Lower leg skin (tissue), 4 donors: ENCODE measurements at places on chromosomes 2 and 18. TPM values are rescaled to one million over a fixed set of nuclear protein-coding genes. Genes with fewer than 3 reads are reported as not detected.

GRCh38 chr2:134897932-134898331, 20.7 kb upstream of the CCNT2 start:
- DNase-seq: no peak

- DNase-seq: no peak
These were observed 626.5 kb upstream of the SLC8A1 start for GRCh38 chr2:41078341-41078740.

GRCh38 chr2:37871456-37872191, 53.5 kb upstream of the RMDN2 start:
- DNase-seq: no peak

- DNase-seq: no peak
These were observed 127.1 kb downstream of the SOCS6 start for GRCh38 chr18:70415823-70416488.

DNA sequence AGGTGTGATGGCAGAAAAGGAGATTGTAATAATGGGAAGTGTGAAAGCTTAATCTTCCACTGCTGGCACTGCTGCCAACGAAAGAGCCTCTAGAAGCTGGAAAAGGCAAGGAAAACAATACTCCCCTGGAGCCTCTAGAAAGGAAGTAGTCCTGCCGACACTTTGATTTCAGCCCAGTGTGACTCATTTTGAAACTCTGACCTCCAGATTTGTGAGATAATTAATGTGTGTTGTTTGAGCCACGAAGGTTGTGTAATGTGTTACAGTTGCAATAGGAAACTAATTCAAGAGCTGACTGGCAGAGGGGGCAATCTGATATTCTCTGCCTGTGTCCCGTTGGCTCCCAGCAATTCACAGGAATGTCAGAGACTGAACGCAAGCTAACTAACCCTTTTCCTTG, 219.2 kb upstream of the UBE2E3 start:
- no peak for DNase-seq

DNA sequence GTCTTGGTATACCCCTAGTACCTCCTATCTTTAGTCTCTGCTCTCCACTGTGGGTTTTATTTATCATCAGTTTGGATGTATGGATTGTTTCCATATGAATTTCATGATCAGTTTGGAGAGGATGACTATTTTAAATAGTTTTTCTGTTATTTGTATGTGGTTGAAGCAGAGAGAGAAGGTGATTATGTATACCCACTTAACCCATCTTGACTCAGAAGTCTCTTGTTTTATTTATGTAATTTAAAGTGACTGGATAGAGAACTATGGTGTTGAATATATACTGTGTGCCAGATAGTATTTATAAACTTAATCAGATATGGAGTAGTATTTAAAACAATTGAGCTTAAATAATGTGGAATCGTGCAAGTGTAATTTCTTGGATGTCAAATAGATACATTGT, 39.9 kb downstream of the SMAD4 start:
- no peak for DNase-seq

GRCh38 chr2:149561309-149561926, 26.2 kb downstream of the MMADHC start:
- DNase-seq: no peak

DNA sequence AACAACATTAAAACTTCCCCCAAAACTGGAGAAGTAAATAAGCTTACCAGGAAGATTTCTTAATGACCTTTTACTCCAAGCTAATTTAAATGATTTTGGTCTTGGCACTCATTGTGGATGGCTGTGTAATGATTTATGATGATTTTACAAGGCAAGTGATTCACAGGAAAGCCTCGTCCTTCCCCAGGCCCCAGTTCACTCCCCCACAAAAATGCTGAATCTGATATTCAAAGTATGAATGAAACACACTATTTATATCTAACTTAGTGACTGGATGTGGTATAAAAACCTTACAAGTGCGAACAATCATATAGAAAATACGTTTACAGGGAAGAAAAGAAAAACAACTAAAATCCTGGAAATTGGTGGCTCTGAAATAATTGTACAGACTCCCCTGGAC, 49.8 kb downstream of the ZNF516 start:
- no peak for DNase-seq

DNA sequence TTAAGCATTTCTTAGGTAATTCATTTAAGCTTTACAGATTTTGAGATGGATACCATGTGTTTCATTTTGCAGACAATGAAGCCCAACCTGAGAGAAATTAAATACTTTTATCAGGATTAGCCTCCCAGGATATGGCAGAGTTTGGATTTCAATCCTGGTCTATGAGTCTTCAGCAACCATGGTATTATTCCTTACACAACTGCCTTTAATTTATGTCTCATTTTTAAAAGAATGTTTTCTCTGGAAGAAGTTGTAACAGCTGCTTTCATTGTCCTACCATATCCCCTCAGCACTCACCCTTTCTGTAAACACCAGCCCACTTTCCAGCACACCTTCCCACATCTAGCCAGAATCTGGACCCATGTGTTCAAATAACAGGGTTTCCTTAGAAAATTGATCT, 863.7 kb upstream of the VRK2 start:
- DNase-seq: no peak

DNA sequence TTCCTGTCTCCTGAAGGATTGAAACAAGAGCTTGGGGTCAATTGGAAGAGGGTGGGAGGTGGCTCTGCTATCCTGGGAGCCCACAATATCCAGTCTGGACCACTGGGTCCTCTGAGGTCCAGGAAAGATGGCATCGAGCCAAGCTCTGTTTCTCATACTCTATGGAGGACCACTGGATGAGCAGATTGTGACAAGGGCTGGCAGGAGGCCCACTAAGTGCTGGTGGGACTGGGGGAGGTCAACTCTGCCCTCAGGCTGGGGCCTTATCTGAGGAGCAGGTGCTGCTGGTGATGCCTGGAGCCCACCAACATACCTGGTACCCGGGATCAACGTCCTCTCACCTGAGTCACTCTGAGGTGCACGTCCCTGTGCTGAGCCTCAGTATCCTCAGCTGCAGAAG, 142.4 kb downstream of the NDUFA10 start:
- DNase-seq: peak; percentile 82

DNA sequence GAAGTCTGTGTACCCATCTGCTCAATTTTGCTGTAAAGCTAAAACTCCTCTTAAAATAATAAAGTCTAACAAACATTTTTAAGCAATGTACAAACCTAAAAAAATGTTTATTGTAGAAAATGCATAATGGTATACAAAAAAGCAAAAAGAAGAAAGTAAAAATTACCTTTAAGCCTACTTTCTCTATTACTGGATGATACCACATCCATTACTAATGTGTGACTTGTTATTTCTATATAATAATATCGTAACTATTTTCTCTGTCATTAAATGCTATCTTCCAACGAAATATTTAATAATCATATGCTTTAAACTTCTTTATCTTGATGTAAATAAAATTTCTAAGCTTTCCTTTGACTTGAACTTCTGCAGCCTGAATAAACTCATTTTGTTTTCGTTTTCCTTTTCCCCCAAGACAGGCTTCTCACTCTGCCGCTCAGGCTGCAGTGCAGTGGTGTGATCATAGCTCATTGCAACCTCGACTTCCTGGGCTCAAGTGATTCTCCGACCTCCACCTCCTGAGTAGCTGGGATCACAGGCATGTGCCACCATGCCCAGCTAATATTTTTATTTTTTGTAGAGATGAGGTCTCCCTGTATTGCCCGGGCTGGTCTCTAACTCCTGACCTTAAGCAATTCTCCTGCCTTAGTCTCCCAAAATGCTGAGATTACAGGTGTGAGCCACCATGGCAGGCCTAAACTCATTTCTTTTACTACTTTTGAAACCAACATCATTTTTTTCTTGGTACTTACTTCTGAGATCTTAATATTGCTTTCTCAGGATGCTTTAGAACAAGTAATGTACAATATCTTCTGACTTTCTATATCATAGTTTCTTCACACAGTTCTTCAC, 18.1 kb upstream of the DNAH7 start:
- no peak for DNase-seq

The FAM228A gene
- total RNA-seq: 0.25 TPM

The REG1B gene
- not detected for total RNA-seq

The TEX44 gene
- total RNA-seq: not detected

The SGO2 gene
- total RNA-seq: 0.57 TPM

The ZNF385B gene
- 1.4 TPM for total RNA-seq

The TMEM200C gene
- not detected for total RNA-seq

The PLA2R1 gene
- 18.3 TPM for total RNA-seq

The SERPINB11 gene
- not detected for total RNA-seq
